M059J (cell line): ENCODE measurements at places on chromosomes 2 and 18. TPM values are rescaled to one million over a fixed set of nuclear protein-coding genes. Genes with fewer than 3 reads are reported as not detected.

Gene SERPINB13
- total RNA-seq = not detected in 2 replicates

Gene SCN2A
- 0.12 and 0.44 TPM in 2 replicates for total RNA-seq

DNA sequence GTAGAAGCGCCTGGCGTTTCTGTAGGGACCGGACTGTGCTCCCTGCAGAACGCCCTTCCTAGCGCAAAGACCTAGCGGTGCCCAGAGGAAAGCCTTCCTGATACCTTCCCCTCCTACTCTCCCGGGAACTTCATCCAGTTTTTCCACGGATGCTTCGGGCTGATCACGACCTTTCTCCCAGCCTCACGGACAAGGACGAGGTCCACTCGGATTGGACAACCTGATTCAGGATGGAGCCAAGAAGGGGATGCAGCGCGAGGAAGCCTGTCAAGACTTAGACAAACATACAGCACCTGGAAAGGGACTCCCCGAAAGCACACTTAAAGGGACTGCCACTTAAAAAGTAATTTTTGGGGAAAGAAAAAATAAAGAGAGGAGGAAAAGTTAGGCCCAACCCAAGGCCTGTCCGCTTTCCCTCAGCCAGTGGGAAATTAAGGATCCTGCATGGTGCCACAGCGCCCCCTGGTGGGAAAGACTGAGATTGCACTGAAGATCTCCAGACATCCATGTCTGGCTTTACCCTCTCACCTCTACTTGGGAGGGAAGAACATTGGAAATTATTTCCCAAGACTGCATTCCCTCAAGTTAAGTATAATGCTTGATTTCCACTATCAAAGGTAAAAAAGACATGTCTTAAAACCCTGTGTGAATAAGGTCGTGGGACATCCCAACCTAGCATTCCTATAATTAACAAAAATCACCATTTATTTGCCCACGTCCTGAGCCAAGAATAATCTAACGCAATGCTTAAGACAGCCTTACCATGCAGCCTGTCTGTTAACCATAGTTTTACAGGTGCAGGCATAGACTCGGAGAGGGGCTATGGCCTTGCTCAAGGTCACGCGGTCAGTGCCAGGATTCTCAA is 13.4 kb upstream of the COPS8 start:
- DNase-seq = peak; percentile 42

GRCh38 chr2:154637456-154637855 is 61.0 kb upstream of the KCNJ3 start:
- DNase-seq = no peak

GRCh38 chr2:149112713-149113112 is 74.2 kb downstream of the LYPD6B start:
- no peak for DNase-seq

GRCh38 chr2:120631724-120632123 is 103.9 kb upstream of the GLI2 start:
- no peak for DNase-seq

Gene ANKRD36B
- 1.4 and 4.8 TPM in 2 replicates for total RNA-seq

- DNase-seq = no peak
These were observed 118.3 kb upstream of the KLHL14 start for GRCh38 chr18:32891130-32891529.

- no peak for DNase-seq
These were observed 142.0 kb downstream of the ASB1 start for GRCh38 chr2:238568455-238569440.

GRCh38 chr2:97926946-97927345 is 68.8 kb downstream of the TMEM131 start:
- no peak for DNase-seq

DNA sequence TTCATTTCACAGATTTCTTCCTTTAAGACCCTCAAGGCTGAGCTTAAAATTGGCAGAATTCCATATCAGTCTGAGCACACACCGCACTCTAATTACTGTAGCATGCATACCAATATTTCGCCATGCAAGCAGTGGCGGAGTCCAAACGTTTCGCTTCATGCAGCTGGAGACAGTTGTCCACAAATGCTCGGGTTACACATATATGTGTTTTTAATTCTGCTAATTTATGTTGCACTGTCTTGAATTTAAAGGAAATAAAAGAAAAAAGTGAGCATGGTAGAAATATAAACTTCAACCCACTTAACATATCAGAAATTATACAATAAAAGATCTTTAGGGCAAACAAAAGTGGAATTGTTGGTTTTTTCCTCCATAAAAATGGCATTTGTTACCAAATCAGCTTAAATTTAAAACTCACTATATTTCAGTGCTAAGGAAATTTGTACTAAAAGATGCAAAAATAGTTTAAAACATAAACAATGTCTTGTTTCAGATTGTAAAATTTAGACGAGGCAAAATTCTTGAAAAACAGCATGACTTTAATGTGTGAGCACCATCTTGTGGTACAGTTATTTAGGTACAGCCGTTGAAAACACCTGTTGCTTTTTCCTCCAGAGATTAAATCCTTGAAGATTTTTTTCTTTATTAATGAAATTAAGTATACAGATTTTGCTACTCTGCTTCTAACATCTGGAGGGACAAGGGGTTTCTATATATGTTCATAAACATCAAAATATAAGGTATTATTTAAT is 24.1 kb upstream of the KANSL1L start:
- peak; percentile 34 for DNase-seq

GRCh38 chr2:150182566-150183235 is 304.8 kb downstream of the RND3 start:
- peak; percentile 57 for DNase-seq

DNA sequence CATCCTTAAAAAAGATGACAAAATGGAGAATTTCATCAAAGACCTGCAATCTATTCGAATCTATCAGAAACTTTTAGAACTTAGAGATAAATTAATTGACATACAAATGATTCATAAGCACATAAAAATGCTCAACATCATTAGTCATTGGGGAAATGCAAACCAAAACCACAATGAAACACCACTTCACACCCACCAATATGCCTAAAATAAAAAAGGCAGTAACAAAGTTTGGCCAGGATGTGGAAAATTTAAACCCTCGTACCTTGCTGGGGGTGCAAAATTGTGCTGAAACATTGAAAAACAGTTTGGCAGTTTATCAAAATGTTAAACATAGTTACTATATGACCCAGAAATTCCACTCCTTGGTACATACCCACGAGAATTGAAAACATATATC is 11.5 kb upstream of the EIF2AK3 start:
- peak; percentile 72 for DNase-seq

- peak; percentile 75 for DNase-seq
These were observed 76.8 kb downstream of the ABI2 start for GRCh38 chr2:203404996-203405395.

DNA sequence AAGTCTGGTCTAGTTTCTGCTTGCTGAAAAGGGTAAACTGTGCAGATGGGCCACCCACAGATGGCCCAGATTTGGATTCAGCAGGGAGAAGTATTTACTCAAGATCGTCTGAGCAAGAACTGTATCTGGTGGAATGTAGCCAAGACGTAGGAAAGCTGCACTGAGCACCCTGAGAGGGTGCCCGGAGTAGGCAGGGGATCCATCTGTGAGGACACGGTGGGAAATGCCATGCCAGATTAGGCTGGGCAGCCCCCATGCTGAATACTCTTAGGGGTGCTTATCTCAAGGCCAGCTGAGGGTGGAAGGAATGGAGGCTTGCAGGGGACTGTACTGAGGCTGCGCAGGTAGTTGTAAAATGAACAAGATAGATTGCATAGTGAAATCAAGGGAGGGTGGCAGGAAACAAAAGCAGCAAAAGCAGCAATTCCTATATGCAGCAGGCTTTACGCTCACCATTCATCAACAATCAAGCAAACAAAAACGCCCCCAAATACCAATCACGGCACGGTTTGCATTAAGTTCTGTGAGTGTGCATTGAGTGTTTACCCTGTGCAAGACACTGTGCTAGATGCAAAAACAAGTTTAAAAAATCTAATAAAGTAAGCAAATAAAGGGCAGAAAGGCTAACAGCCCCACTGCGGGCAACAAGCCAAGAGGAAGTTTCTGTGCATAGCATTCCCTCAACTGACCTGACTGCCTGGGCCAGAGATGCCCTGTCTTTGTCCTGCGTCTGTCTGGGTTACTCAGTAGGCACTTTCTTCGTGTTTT is 32.2 kb upstream of the LPIN2 start:
- no peak for DNase-seq

DNA sequence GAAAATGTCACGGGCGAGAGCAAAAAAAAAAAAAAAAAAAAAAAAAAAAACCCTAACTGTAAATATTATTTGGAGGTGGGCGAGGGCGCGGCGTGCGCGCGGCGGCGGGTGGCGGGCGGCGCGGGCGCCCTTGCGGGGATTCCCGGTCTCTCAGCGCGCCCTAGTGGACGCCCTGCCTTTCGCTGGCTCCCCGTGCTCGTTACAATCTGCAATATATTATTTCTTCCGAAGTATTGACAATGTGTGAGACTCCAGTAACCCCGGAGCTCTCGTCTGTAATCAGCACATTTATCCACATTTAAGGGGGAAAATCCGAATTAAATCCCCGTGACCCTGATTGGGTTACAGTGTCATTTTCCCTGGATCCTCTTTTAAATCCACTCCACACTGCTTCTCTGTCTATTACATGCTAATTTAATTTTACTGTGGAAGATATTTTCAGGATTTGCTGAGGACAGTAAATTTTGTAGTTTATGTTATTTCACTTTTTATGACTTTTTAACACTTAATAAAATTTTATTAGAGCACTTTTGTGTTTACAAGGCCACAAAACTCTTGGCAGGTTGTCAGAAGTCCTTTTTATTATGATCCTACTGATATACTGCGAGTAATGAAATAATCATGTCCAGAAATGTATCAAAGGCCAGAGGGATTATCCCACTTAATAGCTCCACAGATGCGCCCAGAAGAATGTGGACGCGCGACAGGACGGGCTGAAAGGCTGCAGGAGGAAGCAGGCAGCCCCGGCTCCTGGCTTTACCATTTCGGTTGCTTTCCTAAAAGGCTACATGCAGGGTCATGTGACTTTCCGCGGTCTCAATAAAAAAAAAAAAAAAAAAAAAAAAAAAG is 369.1 kb downstream of the MTX2 start:
- peak; percentile 45 for DNase-seq

Gene RBKS
- total RNA-seq = 3.2 and 4.9 TPM in 2 replicates

DNA sequence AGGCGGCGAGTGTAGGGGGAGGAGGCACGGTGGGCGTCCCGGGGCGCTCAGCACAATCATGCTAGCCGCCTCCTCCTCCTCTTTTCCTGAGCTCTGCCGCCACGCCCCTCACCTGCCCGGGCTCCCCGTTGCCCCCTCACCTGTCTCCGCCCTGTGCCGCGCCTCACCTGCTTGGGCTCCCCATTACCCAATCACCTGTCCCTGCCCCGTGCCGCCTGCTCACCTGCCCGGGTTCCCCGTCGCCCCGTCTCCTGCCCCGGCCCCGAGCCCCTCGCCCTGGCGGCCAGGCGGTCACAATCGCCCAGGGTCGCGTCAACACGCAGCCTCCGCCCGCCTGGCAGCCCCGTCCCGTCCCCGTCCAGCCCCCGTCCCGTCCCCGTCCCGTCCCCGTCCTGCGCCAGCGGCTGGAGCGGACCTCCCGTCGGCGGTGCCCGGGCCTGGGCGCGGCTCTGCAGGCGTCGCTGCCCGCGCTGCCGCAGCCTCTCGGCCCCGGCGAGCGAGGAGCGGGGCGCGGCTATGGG is at the start of gene DCDC2C:
Gene DCDC2C, plus strand, starts transcription at position 340 of the 521 bp plus-strand sequence. Its CDS starts 177 bp downstream, at position 517.
- DNase-seq = no peak

GRCh38 chr2:191789796-191790195 is 57.1 kb downstream of the CAVIN2 start:
- peak; percentile 21 for DNase-seq

DNA sequence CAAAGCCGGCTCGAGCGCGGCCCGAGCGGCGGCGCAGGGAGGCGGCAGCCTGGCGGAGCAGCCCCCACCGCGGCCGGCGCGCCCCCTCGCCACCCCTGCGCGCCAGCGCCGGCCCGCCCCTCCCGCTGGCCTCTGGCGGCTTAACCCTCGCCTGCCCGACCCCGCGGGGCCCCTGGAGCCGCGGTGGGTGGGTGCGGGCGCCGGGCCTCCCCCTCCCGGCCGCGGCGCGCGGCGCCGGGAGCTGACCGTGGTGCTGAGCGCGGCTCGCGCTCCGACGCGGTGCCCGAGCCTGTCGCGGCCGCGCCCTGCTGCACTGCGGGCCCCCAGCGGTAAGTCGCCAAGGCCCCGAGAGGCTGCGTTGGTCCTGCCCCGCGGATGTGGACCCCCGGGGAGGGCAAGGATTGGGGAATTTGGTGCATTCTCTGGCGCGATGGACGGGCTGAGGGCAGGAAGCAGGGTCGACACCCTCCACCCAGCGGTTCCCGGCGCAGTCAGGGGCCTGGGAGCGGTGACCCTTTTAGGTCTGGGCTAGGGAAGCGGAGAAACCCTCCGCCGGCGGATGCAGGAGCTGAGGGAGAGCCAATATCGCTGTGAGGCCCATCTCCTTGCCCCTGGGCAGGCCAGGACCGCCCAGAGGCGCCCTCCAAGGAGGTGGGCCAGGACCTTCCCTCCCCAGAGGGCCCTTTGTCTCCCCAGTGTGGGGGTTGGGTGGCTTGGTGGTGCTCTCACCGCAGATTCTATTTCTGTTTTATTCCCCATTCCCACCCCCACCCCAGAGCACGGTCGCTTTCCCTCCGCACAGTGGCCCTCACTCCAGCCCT is 923 bp downstream of the AMER3 start:
- DNase-seq = no peak

Gene PLA2R1
- 0.66 and 1.8 TPM in 2 replicates for total RNA-seq

DNA sequence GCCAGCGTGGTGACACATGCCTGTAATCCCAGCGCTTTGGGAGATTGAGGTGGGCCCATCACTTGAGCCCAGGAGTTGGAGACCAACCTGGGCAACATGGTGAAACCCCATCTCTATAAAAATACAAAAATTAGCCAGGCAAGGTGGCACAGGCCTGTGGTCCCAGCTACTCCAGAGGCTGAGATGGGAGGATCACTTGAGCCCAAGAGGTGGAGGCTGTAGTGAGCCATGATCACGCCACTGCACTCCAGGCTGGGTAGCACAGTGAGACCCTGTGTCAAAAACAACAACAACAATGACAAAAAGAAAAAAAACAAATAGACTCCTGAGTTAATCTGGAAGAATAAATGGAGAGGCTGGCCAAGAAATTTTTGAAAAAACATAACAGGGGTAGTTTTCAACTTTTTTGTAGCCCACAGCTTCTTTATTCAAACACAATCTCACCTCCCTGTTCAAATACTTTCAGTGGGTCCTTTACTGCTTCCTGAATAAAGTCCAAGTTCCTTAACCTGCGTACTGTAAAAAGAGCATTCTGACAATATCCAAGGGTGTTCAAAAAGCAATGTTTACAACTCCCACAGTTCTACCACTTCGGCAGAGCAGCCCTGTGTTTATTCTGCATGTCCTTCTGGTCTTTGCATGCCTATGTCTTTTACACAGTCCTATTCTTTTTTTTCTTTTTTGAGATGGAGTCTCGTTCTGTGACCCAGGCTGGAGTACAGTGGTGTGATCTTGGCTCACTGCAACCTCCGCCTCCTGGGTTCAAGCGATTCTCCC is 53.5 kb downstream of the LRRFIP1 start:
- DNase-seq = no peak

Gene ABCA12
- total RNA-seq = 0.07 TPM in 1 of 2 replicates, not detected in the other

Gene CFC1
- total RNA-seq = not detected in 2 replicates

GRCh38 chr2:38793511-38793910 is 15.5 kb downstream of the GEMIN6 start:
- DNase-seq = no peak

DNA sequence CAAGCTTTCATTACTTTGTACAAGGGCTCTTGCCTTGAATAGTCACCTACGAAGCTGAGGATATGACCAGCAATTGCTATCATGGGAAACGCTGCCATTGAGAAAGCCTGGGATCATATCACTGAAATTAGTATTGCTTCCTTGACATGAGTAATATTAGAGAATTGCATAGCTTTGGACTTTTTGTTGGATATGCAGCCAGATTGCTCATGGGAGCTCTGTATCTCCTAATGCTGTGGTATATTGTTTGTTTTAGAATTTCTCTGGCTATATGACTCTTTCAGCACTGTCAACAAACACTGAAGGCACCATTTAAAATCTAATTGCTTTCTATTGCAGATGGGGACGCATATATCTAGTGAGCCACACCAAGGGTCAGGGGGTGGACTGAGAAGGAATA is 80.0 kb upstream of the WDSUB1 start:
- no peak for DNase-seq
